ENCODE measurements at places on chromosomes 4 and X.
A peak's percentile ranks its signal among the peaks of the same experiment; 100 is the strongest.

DNA sequence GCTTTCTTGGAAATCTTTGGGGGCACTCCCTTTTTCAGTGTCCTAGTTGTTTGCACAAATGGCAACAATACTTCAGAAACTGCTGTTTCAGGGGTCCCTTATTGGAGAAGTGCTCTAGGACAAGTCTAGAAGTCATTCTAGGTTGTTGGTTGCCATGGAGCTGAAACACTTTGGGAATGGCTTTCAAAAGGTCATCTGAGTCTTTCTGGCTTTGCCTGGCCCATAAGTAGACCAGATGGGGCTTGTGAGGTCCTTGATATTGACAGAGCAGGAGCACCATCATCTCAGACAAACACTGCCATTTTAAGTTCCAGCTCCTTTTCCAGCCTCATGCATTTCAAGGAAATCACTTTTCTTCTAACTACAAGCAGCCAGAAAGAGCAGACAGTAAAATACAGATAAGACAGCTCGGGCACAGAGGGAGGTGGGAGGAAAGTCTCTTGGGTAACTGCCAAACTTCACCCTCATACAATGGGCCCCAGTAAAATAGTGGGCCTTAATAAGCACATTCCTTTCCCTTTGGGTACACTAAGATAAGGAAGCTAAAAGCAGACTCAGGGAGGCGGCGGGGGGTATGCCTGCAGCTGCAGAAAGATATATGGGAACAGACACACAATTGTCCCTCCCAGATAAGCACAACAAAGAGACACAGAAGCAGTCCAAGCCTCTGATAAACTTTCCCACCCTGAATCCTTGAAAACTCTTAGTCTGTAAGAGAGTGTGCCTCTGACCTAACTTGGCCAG, 8.5 kb upstream of the NXF3 start:
- no peak for DNase-seq

DNA sequence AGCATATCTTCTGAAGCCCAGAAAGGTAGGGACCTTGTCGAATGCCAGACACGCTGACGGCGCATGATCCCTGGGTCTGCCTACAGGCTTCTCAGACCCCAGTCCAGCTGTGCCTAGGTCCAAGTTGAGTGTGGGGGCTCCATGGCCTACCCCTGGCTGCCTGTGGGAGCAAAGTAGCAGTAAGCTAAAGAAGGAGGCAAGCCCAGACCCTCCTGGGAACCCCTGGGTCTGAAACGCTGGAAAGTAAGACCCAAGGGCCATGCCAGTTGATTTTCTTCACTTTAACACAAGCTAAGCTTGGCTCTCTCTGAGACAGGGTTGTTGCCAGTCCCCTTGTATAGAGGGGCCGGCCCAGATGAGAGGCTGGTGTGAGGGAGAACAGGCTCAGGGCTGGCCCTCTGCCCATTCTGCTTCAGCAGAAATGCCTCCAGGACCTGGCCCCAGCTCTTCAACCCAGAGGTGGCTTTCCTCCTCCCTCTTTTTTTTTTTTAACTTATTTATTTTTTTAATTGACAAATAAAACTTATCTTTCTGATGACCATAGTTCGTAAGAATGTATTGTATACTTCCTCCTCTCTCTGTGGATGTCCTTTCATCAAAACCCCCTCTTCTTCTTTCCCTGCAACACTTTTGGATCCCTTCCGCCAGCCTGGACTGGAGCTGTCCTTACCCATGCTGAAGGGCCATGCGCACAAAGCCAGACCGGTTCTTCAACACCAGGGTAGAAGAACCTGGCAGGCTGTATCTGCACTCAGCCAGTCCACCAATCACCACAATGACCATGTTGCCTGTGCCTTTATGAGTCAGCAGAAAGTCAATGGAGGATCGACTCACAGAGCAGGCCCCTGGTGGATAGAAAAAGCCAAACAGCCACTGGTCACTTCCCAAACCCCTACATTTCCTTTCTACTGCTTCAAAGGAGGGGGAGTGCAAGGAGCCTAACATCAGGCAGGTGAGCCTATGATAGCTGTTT, 7.1 kb downstream of the AWAT2 start:
- DNase-seq = peak; percentile 31

DNA sequence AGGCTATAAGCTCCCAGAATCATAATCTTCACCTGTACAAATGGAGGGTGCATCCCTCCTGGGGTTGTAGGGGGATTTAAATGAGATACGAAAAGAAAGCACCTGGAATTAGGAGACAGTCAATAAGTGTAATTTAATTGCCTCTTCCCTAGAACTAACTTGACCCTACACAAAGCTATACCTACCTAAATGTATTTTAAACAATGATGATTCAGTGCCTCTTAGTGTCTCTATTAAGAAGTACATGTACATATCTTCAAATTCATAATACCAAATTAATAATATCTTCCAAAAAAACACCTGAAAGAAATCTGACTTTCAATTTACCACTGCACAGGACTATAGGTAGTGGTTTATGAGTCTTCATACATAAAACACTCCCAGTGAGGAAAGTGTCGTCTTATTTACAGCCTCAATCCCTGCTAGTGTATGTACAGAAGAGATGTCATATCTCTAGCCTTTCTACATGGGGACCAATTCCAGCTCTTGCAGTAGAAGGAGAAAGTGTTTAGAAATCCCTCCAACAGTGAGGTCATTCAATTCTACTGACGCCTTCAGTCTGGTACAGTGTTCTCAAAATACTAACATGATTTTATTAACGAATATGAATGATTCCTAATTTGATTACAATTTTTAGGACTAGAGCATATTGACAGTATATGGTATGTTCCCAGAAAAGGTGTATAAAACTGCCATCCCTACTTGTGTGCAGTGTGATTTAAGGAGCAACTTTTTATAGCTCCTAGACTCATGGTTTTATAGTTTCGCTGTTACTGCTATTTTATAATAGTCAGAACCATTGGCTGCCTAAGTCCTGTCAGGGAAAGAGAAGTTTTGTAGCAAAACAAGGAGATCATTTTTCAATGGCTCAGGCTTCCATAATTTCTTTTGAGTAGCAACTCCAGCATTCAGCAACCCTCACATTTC, 282.7 kb downstream of the UNC5C start:
- no peak for DNase-seq

- no peak for DNase-seq
Observed at GRCh38 chr4:3611778-3612177, 79.6 kb upstream of the LRPAP1 start.

- no peak for DNase-seq
Observed at GRCh38 chr4:155684892-155685541, 18.4 kb downstream of the GUCY1A1 start.

DNA sequence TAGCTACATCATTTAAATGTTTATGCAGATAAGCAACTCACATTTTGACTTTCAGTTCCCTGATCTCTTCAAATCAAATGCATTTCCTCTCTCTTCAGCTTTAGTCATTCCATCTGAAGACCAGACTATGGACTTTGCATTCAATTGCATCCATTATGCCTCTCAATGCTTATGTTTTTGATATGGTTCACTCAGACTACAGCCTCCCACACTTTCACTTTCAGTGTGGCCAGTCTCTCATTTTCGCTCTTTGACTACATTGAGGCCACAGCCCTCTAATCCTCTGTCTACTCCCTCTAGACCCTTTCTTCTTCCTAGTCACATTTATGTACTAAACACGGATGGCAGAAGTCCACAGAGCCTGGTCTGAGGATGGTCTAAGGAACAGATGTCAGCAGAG, 24.5 kb upstream of the VEGFC start:
- no peak for DNase-seq

GRCh38 chr4:97819294-97819693, 324.0 kb downstream of the STPG2 start:
- DNase-seq = no peak

DNA sequence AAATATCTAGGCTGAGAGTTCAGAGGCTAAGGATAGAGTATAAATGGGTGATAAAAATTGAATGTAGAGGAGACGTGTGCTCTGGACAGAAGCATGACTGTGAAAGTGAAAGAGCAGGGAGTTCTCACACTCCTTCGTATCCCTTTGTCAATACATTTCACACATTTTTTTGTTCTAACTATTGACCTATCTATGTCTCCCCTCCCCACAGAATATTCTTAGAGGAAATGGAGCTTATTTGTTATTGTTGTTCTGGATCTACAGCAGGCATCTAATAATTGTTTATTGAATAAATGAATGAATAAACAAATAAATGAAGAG, 57.6 kb downstream of the ENPEP start:
- no peak for DNase-seq

GRCh38 chr4:108048997-108049396, 59.3 kb downstream of the HADH start:
- DNase-seq = no peak

- no peak for DNase-seq
Observed at GRCh38 chrX:15855568-15856221, 1.1 kb upstream of the AP1S2 start.

- DNase-seq = peak; percentile 7
Observed at GRCh38 chrX:10597871-10598270, 22.5 kb downstream of the MID1 start.

DNA sequence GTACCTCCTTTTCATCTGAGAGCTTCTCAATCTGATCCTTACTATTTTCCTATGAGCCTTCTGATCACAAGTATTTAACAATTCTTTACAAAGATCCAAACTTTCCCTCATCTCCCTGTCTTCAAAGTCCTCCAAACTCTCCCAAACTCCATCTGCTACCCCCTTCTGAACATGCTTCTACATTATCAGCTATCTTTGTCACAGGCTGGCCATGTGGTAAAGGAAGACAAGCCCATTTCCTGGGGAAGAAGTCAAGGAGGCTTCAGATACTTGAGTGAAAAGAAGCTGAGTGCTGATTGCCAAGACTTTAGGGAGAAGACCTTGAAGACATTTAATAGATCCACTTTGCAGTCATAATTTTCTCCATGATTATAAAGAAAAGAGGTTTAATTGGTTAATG, 231.4 kb downstream of the CWH43 start:
- no peak for DNase-seq
